ENCODE measurements at places on chromosomes 16 and 17.

DNA sequence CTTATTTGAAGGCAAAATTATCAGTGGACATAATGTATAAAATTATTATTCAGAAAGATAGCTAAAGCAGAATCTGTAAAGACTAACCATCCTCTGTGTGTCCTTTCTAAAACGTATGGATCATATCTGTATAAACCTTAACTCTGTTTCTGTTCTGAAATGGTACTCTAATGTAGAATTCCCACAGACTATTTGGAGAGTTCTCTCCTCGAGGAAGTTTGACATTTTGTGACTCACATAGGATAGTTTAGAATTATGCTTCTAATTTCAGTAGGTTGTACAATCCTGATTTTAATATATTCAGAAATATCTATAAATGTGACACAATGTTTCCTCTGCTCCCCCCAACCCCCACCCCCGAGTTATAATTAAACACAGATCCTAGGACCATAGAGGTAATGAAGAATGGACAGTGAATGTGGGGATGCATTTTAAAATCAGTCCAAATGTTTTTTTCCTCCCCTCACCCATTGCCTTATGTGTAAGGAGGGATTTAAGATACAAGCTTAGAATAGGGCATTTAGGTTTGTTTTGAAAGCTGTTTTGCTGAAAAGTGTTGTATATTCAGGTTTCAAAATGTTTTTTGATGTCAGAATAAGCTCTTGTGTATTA is 66.8 kb downstream of the BCAS3 start:
- no peak for DNase-seq

- no peak for DNase-seq
These were observed 8.4 kb upstream of the TRPV2 start for GRCh38 chr17:16406742-16407674.

GRCh38 chr17:45436625-45437464 is 4.2 kb upstream of the ARHGAP27 start:
- DNase-seq: no peak

GRCh38 chr17:32285746-32286517 is 20.3 kb downstream of the RHBDL3 start:
- DNase-seq: peak; percentile 54

DNA sequence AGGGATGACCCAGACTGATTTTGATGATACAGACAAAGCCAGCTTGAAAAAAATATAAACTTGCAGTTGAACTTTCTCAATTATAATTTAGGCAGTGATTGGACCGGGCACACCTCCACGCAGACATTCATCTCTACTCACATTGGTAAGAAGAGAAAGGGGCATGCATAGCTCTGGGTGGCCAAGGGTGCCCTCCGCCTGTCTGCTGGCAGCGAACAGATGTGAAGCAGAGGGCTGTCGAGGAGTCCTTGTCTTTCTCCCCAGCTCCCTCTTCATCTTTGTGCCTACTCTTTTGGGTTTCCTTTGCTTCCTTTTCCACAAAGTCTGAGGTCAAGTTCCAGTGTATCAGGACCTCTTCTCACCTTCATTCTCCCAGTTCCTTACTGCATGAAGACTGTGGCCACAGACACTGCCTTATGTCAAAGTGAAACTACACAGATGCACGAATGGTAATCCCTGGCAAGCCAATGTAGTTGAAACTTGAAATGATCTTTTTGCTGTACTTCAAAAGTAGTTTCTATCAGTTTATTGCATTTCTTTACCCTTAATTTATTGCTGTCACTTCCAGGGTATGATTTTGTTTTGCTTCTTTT is 343.7 kb upstream of the SOX9 start:
- DNase-seq: no peak

DNA sequence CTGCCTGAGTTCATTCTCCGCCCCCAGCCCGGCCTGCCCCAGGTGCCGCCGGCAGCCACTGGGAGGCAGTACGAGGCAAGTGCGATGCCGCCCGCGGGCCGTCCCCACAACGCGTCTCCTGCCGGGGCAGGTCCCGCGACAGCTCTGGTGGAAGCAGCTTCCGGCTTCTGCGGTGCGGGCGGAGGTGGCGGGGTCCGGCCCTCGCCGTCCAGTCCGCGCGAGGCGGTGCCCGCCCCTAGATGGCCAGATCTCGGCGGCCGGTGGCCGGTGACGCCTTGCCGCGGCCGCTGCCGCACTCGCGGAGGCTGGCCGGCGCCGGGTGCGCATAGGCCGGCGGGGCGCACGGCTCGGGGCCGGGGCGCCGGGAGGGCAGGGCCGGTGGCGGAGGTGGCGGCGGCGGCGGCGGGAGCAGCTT is 1.8 kb downstream of the GJD3 start:
- DNase-seq: peak; percentile 85
